ENCODE measurements at places on chromosomes 1 and 21. TPM values are rescaled to one million over a fixed set of nuclear protein-coding genes. Genes with fewer than 3 reads are reported as not detected.

DNA sequence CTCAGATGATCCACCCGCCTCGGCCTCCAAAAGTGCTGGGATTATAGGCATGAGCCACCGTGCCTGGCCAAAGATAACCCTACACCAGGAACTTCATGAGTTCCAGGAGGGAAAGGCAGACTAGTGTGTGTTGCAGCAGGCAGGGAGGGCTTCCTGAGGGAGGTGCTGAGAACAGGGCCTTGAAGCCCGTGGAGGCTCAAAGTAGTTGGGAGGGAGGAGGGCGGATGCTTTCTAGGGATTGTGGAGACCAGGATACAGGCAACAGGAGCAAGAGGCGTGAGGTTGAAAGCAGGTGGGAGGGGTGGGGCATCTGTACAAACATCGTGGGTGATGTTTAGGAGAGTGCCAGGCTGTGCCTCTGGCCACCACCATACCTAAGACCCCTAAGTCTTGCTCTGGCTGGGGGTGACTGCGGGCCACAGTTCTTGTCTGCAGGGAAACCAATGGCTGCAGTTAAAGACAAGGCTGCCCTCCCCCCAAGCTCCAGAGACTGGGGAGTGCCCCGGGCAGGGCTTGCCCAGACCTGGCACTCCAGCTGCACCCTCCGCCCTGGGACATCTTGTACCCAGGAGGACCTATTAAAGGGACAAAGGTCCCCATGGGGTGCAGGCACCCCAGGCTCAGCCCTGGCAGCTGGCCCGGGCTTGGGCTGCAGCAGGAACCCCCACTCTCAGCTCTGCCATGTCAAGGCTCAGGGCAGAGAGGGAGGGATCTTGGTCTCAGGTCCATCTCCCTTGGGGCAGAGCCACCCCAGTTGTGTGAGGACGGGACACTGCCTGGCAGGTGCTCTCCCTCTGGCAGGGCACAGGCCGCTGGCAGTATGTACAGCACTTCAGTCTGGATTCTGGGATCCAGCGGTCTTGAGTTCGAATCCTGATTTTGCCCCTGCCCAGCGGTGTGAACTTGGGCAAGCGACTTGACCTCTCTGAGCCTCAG is 22.1 kb upstream of the CASZ1 start:
- H3K27me3 ChIP-seq = peaks cover 51% of the 10 kb centered on the region
- no peak overlapping the region for H3K4me3 ChIP-seq
- H3K27ac ChIP-seq = no peak overlapping the region
- H3K36me3 ChIP-seq = no peaks in the 10 kb centered on the region
- no peaks in the 10 kb centered on the region for H3K4me1 ChIP-seq

GRCh38 chr1:62089570-62089969 is 105.1 kb upstream of the L1TD1 start:
- H3K4me1 ChIP-seq = no peaks in the 10 kb centered on the region
- DNase-seq = no peak
- H3K4me3 ChIP-seq = no peak overlapping the region
- no peaks in the 10 kb centered on the region for H3K36me3 ChIP-seq

- DNase-seq = no peak
- H3K36me3 ChIP-seq = no peaks in the 10 kb centered on the region
- H3K27ac ChIP-seq = no peak overlapping the region
- no peaks in the 10 kb centered on the region for H3K27me3 ChIP-seq
Measured at GRCh38 chr1:58065520-58065919, 481.0 kb downstream of the OMA1 start.

DNA sequence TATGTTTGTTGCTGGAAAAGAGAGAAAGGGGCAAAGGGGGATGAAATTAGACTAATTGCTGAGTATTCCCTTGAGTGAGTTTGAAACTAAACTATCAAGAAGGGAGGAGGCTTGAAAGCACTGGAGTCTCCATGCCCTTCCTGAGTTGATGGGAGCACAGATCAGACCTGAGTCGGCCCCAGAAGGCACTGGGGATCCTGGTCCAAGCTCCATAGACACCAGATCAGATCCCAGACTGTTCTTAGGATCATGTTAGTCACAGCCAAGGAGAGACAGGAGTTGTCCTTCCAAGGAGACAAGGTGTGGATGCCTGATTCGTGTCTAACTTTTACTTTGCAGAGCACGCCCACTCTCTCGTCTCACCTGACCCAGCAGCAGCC is 152.3 kb downstream of the NR5A2 start:
- peaks cover 4% of the 10 kb centered on the region for H3K27me3 ChIP-seq
- peak; percentile 30 for DNase-seq
- peak overlapping the region; percentile 91 for H3K27ac ChIP-seq
- peaks cover 62% of the 10 kb centered on the region for H3K4me1 ChIP-seq
- H3K4me3 ChIP-seq = peak overlapping the region; percentile 58

DNA sequence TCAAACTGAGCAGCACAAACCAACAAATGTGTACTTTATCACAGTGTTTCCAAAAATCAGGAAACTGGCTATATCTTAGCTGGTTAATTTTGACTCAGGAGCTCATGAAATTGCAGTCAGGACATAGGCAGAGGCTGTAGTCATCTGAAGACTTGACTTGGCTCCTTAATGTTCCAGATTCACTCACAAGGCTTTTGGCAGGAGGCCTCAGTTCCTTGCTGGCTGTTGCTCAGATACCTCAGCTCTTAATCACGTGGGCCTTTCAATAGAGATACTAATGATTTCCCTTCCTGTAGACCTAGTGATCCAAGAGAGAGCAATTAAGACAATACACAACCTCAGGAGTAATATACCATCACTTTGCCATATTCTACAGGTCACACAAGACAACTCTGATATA is 537.7 kb downstream of the BRINP3 start:
- no peak overlapping the region for H3K27ac ChIP-seq
- no peak for DNase-seq
- no peaks in the 10 kb centered on the region for H3K4me1 ChIP-seq
- H3K36me3 ChIP-seq = no peaks in the 10 kb centered on the region
- no peaks in the 10 kb centered on the region for H3K27me3 ChIP-seq

- no peak overlapping the region for H3K4me3 ChIP-seq
- H3K36me3 ChIP-seq = no peaks in the 10 kb centered on the region
- H3K4me1 ChIP-seq = peaks cover 16% of the 10 kb centered on the region
- peaks cover 18% of the 10 kb centered on the region for H3K27me3 ChIP-seq
Measured at GRCh38 chr1:223244366-223245103, 101.5 kb upstream of the TLR5 start.

Gene OR2T2
- not detected for total RNA-seq

Gene TNFRSF25
- 1.8 TPM for total RNA-seq

Gene LENEP
- not detected for total RNA-seq

Measured in HFFc6 (cell line).